Aorta (tissue), 5 donors: ENCODE measurements at places on chromosomes 2 and 18. TPM values are rescaled to one million over a fixed set of nuclear protein-coding genes. Genes with fewer than 3 reads are reported as not detected.

ARHGEF4 gene
- 6.9 TPM for total RNA-seq

CDH2 gene
- total RNA-seq = 6.9 TPM

USP14 gene
- 45.8 TPM for total RNA-seq

SERPINB4 gene
- total RNA-seq = not detected

VIT gene
- total RNA-seq = 10.0 TPM

GRCh38 chr2:222761888-222762287 lies 90.4 kb downstream of the MOGAT1 start:
- DNase-seq = no peak

- no peak for DNase-seq
Observed at GRCh38 chr2:148653437-148653836, 8.9 kb downstream of the EPC2 start.

GRCh38 chr18:38464024-38464423 lies 898.4 kb upstream of the CELF4 start:
- DNase-seq = no peak

DNA sequence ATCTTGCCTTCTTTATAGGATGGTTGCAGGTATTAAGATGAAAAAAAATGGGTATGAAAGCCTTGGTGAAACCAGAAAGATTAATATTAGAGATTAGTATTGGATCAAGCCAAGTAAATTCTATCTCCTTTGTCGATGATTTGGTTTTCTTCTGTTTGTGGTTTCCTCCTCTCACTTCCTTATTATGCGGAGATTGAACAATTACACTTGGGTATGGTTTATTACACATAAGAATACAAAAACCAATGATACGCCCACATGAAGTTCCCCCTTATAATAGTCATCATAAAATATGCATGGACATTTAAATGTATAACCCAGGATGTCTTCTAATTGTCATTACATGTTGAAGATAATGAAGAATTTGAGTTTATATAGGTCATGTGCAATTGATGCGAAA lies 4.9 kb downstream of the LTBP1 start:
- no peak for DNase-seq

GRCh38 chr2:42314892-42315468 lies 46.0 kb downstream of the COX7A2L start:
- DNase-seq = no peak

DNA sequence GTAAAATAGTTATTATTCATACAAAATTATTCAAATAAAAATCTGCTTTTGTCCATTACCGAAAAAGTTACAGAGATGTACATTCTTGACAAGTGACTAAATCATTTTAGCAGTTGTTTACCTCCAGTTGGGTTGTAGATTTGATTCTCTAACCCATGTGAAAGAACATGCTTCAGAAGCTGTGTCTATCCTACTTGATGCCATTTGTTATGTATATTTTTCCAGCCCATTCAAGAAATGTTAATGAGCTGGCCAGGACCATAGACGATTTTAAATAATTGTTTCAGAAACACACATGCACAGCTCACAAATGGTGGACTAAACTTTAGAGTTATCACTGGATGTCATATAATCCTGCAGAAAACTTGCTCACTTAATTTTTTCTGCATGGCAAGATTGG lies 391.1 kb upstream of the REG3G start:
- no peak for DNase-seq

DNA sequence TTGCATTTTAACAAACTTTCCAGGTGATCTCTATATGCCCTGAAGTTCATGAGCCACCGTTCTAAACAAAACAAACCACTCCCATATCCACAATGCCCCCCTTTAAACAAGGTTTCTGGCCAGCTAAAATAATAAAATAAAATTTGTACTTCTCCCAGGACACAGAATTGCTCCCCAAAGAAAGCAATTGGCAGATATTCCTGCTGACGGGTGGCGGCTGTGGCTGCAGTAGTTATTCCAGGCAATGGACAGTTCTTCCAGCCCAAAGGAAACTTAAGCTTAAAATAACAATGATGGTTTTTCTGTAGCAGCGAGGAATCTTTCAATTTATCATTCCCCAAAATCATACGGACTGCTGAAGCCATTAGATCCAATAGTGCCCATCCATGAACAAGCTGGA lies 260.5 kb upstream of the ZNF521 start:
- DNase-seq = no peak

- no peak for DNase-seq
Observed at GRCh38 chr18:42330296-42330695, 375.3 kb downstream of the PIK3C3 start.

DNA sequence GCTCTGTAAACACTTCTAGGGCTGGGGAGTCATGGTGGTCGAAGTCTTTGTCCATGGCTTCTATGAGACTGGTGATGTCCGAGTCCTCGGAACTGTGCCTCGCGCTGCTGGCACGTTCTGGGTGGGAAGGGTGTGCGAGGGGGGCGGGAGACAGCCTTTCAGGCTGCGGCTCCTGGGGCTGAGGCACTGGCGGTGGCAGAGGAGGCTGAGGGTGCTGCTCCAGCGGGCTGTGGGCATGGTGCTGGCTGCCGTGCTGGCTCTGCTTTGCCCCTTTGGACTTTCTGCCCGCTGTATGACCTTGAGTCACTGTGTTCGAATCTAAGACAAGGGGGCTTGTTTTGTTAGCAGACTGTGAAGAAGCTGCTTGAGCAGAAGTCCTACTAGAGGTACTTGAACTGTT lies 79.0 kb downstream of the ZAP70 start:
- no peak for DNase-seq

DNA sequence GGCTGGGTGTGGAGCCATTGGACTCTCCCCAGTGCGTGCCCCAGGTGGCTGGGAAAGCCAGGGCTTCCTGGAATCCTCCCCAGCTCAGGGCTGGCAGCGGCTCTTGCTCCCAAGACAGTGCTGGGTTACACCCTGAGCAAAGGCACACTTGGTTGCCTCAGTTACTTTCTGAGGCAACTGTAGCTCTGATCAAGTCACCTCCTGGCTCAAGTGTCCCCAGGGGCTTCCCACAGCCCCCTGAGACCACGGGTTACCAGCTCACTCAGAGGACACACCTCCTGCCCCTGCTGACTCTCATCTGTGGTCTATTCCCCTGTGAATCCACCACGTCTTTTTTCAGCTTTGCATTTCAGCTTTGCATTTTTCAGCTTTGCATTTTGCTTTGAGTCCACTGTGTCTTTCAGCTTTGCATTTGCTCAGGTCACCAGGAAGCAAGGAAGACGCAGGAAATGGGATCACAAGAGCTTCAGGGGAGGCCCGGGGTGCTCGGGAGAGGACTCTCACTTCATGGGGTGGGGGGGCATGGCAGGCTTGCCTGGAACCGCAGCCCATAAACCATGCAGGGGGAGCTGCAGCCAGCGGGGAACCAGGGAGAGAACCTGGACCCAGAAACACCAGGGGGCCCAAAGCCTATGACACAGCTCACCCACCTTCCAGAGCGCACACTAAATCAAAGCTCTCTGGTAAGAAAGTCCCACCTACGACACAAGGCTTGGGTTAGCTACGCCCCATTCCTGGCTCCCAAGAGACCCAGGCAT lies 138.0 kb upstream of the ASB18 start:
- DNase-seq = no peak

DNA sequence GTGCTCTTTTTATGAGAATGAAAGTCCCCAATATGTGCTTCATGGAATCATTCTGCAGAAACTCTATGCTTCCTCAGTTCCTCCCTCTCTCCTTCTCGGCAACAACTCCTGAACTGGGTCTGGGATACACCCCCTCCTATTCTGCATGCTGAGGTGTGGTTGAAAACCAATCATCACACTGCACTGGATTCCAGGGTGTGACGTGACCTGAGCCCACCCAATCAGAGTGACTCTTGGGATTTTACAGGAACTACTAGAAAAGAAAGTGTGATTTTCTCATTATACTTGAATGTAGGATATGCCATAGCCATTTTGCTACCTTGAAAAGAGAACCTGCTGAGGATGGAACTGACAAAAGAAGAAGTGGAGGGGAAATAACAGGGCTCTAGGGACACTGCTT lies 36.3 kb downstream of the ACVR1 start:
- no peak for DNase-seq
